Stimulated activated CD8-positive, alpha-beta memory T cell treated with anti-CD3 and anti-CD28 coated beads, Interleukin-2, amount 100 ng/mL, for 1 hour (primary cell): ENCODE measurements at places on chromosomes 2 and 18.

DNA sequence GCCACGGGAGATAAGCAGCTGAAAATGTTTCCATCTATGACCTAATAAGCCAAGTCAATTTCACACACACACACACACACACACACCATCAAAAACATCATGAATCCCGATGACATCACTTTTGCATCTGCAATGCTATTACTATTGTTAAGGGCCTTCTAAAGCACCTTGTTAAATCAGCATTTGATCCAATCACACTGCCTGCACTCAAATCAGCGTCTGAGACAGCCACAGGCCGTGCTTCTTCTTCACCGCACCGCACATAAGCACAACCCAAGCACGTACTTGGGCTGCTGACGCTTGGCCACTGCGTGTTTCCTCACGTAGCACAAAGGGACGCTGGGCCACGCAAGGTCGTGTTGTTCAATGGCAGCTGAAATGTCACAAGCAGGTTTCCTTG is 15.8 kb upstream of the MTCL1 start:
- DNase-seq = no peak

DNA sequence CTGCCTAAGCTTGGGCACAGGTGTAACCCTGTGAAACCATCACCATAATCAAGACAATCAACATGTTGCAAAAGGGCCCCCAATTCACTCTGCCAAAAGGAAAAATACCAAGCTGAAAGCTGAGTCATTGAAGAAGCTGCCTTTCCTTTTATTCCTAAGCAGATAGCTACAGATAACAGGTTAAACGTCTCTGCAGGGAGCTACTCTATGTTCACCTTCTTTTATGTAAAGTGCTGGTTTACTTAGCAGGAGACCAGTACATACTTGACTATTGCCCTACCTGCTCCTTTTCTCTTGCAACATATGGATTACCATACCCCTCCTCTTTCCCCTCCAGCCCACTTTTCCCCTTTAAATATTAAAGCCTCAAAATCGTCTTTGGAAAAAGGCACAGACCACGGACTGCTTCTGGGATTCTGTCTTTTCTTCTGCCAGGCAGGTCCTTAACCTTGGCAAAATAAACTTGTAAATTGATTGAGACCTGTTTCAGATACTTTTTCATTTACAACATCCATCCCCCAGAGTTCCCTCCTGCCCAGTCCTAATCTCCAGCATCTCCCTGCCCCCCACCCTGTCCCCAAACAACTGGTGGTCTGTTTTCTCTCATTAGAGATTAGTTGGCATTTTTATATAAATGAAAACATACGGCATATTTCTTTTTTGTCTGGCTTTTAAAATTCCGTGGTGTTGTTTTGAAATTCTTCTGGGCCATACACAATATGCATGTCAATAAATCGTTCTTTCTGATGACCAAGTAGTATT is 37.8 kb upstream of the LDLRAD4 start:
- no peak for DNase-seq

- DNase-seq = no peak
Measured at GRCh38 chr2:176137906-176138305, 8.4 kb downstream of the HOXD8 start.

- DNase-seq = no peak
Measured at GRCh38 chr2:152012697-152013096, 86.1 kb downstream of the CACNB4 start.

DNA sequence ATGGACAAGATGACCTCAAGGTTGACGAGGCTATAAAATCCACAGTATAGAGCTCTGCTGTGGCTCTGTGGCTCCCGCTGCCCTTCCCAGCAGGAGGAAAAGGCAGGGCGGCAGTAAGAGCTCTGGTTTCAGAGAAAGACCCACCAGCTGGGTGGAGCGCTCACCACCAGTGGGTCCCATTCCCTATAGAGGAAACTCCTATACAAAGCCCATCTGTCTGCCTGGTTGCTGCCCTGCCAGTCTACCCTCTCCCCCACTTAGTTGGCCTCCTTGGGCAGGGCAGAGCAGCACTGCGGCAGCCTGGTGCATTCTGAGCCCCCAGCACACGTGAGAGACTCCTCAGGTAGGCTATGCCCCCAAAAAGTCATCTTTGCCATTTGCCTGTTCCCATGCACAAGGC is 26.5 kb downstream of the TNS1 start:
- DNase-seq = no peak

DNA sequence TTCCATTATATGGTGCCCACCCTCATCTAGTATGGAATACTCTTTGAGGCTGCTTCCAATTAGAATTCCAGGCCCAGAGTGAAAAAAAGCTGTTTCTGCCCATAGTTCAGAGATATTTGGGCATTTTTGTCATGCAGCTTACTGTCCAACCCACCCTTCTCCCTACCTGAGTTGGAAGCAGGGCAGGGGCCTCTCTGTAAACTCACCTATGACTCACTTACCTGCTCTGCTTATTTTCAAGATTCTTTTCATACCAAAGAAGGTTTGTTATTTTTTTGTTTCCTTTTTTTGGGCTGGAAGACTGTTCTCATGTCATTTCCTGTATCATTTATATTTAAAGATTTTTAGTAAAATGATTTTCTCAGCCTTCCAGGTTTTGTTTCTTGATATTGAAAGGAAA is 38.4 kb upstream of the PPP1R1C start:
- no peak for DNase-seq
